ENCODE measurements at places on chromosomes 1 and 21.

- no peak for DNase-seq
Measured at GRCh38 chr1:14567056-14567455, 31.4 kb upstream of the KAZN start.

DNA sequence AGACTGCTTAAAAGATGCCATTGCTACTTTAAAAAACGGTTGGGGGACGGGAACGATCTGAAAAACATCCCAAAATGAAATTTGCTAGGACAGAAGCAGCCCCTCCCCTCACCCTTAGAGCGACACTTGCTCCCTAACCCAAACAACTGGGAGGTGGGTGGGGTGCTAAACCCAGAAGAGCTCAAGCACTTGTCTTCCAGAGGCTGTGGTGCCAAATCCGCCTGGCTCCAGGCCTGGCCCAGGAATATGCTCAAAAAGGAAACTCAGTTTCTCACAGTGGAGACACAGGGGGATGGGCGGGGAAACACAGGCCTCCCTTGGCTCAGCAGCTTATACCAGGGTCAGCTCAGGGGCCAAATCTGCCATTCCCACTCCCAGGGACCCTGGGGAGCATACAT, 644 bp upstream of the PBXIP1 start:
- DNase-seq = no peak

GRCh38 chr1:89547563-89548116, 23.0 kb downstream of the LRRC8B start:
- DNase-seq = peak; percentile 26

DNA sequence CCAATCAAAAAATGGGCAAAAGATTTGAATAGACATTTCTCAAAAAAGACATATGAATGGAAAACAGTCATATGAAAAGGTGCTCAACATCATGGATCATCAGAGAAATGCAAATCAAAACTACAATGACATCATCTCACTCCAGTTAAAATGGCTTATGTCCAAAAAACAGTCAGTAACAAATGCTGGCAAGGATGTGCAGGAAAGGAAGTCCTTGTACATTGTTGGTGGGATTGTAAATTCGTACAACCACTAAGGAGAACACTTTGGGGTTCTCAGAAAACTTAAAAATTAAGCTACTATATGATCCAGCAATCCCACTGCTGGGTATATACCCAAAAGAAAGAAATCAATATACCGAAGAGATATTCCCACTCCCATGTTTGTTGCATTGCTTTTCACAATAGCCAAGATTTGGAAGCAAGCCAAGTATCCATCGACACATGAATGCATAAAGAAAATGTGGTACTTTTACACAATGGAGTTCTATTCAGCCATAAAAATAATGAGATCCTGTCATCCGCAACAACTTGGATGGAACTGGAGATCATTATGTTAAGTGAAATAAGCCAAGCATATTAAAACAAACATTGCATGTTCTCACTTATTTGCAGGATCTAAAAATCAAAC, 17.9 kb downstream of the GBP5 start:
- DNase-seq = no peak

DNA sequence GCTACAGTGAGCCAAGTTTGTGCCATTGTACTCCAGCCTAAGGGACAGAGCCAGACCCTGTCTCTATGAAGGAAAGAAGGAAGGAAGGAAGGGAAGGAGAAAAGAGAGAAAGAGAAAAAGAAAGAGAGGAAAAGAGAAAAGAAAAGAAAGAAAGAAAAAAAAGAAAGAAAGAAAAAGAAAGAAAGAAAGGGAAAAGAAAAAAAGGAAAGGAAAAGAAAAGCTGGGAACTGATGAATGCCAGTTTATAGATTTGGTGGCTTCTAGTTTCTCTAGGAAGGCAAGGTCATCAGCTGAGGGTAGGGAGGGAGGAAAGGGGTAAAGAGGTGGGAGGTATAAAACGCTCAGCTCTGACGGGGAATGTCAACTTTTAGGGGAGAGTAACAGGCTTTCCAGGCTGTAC, 62.3 kb upstream of the AKT3 start:
- no peak for DNase-seq

DNA sequence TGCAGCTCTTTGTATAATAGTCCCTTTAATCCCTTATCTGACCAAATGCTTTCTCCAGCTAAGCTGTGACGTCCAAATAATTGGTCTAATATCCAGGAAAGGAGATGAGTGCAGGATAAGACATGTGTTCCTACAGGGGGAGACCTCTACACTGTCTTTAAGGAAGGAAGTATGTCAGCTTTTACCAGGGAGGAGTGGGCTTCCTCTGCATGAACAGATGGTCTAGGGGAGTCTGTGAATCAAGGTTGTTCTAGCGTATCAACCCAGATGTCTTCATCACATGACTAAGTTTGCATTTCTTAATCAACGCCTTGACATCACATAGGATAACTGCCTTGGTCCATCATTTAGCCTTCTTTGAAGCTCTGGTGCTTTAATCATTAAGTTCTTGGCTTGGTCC, 528.2 kb downstream of the MRPL39 start:
- no peak for DNase-seq

DNA sequence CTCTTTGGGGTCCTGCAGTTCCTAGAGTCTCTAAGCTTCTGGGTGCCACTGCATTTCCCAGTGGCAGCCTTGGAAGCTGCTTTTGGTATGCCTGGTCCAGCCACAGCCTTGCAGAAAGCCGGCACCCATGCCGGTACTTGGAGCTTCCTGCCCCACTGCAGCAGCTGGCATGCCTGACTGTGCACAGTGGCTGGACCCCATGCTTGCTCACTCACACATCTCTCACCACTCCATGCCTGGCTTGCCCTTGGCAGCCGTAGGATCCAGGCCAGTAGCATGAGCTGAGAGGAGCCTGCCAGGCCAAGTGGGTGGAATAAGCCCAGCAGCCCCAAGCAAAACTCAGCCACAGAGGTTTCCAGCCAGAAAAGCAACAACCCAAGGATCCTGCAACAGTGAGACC, 20.3 kb upstream of the FNBP1L start:
- DNase-seq = no peak

DNA sequence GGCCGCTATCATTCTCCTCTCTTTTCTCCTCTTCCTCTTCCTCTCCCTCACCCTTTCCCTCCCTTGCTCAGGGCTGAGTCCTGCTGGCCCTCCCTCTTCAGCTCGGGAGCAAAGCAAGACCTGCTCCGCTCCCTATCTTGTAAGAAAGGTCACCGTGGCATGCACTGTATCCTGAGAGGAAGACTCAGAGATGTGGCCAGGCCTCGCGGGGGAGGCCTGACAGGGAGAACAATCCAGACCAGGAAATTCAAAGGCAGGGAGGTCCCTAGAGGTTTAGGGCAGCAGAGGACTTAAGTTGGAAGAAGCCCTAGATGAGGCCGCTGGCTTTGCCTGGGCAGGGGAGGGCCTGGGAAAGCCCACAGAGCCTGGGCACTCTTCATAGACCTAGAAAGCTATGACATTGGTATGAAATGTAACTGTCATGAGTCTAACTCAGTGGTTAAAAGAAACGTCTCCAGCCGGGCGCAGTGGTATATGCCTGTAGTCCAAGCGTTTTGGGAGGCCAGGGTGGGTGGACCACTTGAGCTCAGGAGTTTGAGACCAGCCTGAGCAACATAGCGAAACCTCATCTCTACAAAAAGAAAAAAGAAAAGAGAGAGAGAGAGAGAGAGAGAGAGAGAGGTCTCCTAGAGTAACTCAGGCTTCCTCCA, 14.6 kb upstream of the PTAFR start:
- no peak for DNase-seq

DNA sequence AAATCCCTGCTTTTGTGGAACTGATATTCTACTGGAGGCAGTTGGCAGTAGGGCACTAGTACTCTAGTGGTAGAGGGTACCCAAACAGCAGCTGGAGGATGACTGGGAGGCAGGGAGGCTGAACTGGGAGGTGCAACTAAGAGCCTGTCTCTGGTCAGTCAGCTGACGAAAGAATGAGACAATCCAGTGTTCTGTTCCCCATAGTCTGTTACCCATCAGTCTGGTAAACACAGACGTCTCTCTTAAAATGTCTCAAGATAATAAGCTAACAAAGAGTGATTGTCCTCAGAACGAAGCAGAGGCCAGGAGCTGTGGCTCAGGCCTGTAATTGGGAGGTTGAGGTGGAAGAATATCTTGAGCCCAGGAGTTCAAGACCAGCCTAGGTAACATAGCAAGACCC, 30.4 kb downstream of the TFAP2E start:
- DNase-seq = no peak

GRCh38 chr1:179034720-179035119, 9.0 kb downstream of the FAM20B start:
- peak; percentile 82 for DNase-seq

GRCh38 chr21:37074197-37074510, 1.1 kb downstream of the TTC3 start:
- no peak for DNase-seq

GRCh38 chr1:87880098-87880760, 551.5 kb downstream of the LMO4 start:
- DNase-seq = no peak

DNA sequence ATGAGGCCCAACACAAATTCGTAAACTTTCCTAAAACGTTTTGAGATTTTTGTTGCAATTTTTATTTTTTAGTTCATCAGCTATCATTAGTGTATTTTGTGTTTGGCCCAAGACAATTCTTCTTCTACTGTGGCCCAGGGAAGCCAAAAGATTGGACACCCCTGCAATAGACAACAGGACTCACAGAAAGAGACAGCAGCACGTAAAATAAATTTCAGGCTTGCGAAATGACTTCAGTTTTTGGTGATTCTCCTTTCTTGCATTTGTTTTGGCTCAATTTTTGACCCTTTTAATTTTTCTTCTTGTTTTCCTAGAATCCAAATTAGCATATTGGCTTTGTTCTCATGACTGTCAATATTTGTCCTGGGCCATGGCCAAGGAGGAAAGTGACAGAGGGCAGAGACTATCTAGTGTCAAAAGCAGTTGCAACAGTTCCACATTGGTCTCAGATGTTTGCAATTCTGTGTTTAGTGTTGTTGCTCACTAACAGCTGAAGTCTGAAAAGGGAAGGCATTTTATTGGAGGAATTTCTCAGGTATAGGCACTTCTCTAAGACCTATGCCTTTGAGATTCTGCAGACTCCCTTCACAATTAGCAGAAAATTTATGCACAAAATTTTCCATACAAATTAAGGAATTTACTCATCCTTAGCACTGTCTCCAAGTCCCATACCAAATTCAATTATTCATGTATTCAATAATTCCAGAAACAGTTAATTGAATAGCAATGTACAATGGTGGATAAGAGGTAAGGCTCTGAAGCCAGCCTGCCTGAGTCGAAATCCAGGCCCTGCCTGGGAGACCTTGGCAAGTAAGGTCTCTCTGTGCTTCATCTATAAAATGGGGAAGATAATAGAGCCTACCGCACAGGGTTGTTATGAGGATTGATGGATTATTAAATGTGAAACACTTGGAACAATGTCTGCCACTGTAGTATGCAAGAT, 160.9 kb upstream of the IVNS1ABP start:
- no peak for DNase-seq

GRCh38 chr1:2595812-2596529, 9.4 kb downstream of the PRXL2B start:
- no peak for DNase-seq

DNA sequence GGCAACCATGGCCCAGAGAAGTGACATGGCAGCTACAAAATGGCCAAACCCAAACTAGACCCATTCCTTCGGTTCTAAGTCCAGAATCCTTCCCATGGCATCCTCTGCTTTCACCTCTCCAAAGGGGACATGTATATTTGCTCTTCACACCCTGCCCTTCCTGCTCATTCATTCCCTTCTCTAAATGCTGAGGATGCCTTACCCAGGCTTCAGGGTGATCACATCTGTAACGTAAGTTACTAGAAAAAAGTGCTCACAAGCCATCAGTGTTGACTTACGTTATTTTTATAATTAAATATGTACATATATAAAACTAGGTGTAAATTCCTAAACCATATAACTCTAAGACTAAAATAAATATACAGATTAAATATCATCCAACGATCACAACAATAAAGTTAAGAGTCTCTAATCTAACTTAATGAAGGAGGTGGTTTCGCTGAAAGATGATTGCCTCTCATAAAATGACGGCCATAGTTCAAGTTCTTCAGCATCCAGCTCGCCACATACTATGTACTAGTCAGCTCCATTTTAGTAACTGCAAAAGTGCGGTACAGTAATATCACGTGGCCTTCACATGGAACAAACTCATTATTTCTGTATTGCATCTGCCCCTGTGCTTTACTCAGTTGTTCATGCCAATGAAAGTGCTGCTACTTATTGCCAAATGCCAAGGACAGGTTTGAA, 74.6 kb downstream of the TENT5C start:
- DNase-seq = no peak

DNA sequence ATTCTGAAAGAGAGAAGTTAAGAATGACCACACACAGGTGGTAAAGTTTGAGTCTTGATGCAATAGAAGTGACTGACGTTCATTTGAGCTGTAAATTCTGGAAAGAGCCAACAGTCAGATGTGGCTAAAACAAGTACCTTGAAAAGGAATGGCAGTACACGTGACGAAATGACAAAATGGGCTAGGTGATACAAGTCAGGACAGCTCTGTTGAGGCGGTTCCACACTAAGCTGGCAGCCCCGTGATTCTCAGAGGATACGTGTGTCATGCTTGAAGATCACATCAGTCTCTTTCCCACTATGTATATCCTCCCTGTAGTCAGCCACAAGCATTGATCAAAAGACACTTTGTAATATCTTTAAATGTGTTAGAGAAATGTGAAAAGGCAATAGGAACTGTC, 881.3 kb upstream of the ADGRL2 start:
- no peak for DNase-seq

GRCh38 chr1:221809091-221810029, 67.5 kb upstream of the DUSP10 start:
- peak; percentile 6 for DNase-seq

DNA sequence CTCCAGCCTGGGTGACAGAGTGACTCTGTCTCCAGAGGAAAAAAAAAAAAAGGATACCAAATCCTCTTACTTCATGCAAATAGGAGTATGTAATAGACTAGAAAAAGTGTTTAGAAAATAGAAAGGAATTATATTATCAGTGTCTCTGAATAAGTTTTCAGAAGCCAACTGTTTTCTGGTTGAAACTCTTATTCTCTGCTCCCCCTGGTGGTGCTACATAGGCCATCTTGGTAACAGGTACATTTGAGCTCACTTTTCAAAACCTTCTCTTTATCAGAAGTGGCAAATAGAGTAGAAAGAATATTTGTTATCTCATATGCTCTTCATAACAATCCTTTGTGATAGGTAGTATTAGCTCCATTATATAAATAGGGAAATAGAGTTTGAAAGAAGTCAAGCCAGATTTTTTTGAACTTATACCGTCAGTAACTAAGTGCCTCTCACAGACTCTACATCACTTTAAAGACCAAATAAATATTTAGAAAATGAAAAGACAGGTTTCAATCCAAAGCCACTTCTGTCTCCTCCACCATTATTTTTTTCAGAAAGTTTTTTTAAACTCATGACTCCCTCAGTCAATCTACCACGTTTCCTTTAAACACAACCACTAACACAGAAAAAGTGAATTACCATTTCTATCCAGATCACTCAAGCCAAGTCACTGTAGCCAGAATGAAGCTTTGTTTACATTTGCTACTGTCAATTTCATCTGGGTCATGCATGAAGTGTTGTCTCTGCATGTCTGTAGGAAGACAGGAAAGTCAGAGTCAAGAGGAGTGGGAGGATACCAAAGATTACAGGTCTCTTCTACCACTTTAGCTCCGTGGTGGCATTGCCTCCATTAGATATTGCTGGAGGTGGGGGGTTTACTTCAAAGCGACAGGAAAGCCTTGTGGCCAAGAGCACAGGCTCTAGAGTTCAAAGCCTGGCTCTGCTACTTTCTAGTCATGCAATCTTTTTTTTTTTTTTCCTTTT, 45.6 kb downstream of the IL23R start:
- DNase-seq = peak; percentile 14

Measured in GM20000 (cell line).